ENCODE measurements at places on chromosomes 5 and 9.
A peak's percentile ranks its signal among the peaks of the same experiment; 100 is the strongest.

DNA sequence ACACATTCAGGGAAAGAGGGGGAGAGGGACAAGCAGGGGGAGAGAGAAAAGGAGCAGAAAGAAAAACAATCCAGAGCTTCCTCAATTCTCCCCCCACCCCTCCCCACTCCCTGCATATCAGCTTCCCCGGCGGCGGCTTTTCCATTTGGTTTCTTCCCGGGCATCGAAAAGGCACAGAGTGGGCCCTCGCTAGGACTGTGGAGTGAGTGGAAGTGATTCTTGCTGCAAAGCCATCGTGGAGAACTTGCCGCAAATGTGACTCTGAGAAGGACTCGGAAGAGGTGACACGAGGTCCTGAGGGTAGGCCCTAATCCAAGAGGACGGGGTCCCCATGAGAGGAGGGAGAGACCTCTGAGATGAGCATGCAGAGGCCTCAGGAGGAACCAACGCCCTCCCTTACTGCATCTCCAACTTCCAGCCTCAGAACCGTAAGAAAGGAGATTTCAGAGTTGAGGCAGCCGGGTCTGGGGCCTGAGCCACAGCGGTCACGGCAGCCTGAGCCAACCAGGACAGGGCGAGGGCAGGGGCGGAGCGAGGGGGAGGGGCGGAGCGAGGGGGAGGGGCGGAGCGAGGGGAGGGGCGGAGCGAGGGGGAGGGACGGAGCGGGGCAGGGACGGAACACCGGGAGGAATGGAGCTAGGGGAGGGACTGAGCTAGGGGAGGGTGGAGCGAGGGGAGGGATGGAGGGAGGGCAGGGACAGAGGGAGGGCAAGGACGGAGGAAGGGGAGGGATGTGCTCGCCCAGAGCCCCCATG, 21.2 kb upstream of the SARDH start:
- no peak for DNase-seq

DNA sequence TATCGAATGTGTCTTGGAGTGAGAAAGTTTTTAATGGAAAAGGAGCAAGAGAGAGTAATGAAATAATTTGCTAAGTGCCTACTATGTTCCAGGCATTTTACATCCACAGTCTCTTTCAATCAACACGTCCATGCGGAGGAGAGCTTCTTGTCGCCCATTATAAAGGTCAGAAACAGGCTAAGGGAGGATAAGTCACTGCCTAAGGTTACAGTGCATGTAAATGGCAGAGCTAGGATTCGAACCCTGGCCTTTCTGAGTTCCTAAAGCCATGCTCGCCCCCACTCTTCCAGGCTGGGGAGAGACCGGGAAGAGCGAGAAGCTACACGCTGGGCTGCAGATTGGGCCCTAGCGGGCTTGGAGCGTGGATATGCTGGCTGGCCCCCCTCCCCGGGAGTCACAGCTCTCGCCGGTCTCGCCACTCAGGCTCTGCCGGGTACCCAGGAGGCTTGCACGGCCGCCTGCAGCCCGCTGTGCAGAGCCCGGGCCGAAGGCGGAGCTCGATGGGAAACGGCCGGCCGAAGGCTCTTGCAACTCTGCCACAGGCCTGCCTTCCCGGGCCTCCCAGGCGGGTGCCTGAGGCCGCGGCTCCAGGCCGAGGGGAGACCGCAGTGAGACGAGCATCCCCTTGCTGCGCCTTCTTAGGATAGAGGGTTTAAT, 775 bp upstream of the LHX2 start:
- DNase-seq = no peak

GRCh38 chr9:127877566-127877998, at the start of gene AK1:
TSS of gene AK1 (minus strand) at chr9:127877675. CDS start at chr9:127874617, 3,058 bp downstream.
- DNase-seq = peak; percentile 15

DNA sequence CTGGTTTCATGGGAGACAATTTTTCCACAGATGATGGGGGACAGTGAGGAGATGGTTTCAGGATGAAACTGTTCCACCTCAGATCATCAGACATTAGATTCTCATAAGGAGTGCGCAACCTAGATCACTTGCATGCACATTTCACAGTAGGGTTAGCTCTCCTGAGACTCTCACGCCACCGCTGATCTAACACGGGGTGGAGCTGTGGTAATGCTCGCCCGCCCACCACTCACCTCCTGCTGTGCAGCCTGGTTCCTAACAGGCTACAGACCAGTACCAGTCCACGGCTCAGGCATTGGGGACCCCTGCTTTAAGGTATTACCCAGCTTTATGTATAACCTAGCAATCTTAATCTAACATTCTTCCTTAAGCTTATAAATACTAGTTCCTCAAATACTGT, 35.6 kb downstream of the TTC39B start:
- no peak for DNase-seq

- no peak for DNase-seq
Observed at GRCh38 chr9:92501671-92502393, 19.5 kb upstream of the ASPN start.

DNA sequence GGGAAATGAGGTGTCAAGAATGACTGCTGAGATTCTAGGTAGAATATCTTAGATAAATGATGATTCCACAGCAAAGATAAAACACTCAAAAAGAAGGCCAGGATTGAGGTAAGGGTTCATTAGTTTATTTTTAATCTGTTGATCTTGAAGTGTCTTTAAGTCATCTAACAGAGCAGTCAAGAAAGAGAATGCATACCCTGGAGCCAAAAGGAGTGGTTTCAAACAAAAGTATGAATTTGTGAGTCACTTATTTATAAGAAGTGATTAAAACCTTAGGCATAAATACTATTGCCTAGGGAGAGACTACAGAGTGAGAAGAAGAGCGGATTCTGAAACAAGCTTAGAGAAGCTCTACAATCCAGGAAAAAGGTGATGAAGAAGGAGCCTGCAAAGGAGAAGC, 541.0 kb downstream of the DTWD2 start:
- no peak for DNase-seq

- DNase-seq = peak; percentile 68
Observed at GRCh38 chr5:159073026-159073425, 26.7 kb downstream of the EBF1 start.

DNA sequence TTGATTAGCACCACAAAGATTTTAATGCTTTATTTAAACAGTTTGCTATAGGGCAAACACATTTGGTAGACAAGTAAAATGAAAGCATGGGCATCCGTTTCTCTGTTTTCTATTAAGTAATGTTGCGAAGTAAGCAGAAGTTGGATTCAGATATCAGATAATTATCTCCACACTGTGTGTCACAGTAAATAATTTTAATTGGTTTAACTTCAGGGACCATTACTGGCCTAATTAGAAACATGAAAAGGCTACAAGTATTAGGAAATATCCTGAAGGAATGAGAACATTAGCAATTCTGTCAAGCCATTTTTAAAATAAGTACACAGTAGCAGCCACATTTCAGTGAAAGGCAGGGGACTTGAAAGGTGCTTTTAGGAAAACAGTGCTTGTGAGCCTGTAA, 975.4 kb downstream of the NR2F1-AS1 start:
- peak; percentile 58 for DNase-seq

DNA sequence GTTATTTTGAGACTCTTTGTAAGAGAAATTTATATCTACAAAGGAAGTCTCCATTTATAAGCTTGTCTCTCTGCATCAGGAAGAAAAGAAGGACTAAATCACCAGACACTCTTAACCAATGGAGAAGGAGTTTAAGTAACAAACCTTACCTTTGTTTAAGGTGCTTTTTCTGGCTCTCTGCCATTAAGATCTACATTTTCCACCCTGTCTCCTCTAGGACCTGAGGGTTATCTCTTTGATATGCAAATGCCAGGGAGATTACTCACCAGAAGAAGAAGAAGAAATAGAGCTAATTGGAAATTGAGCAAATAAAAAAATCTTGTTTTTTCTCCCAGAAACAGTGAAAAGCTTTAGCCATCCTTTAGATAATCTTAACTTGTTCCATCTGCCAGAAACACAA, 60.9 kb downstream of the CDKN2A start:
- DNase-seq = no peak

- no peak for DNase-seq
Observed at GRCh38 chr5:73296772-73297171, 123.8 kb downstream of the TMEM174 start.
